Fibroblast of skin of right quadriceps (primary cell): ENCODE measurements at places on chromosomes 3 and 15.
A peak's percentile ranks its signal among the peaks of the same experiment; 100 is the strongest.

- DNase-seq: no peak
Measured at GRCh38 chr3:132657869-132658747, 1.5 kb downstream of the ACAD11 start.

- DNase-seq: peak; percentile 83
Measured at GRCh38 chr3:49199239-49199899, 28.0 kb downstream of the KLHDC8B start.

- DNase-seq: peak; percentile 70
Measured at GRCh38 chr3:108153451-108153981, 62.7 kb upstream of the CD47 start.

DNA sequence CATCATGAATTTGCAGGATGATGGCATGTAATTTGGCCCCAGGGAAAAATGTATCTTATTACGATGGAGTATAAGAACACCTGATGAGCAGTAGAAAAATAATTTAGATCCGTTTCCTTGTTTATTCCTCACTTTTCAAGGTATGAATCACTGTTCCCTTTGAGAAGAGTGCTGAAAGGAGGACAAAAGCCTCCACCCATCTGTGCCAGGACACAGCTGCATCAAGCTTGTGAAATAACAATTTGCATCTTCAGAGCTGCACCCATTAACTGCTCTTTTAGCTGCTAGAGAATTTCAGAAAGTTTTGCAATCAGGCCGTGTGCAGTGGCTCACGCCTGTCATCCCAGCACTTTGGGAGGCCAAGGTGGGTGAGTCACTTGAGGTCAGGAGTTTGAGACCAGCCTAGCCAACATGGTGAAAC, 9.6 kb downstream of the CLDND1 start:
- DNase-seq: peak; percentile 10

GRCh38 chr15:59332009-59332408, 40.7 kb downstream of the MYO1E start:
- no peak for DNase-seq

- no peak for DNase-seq
Measured at GRCh38 chr3:25294169-25294805, 133.8 kb upstream of the RARB start.

DNA sequence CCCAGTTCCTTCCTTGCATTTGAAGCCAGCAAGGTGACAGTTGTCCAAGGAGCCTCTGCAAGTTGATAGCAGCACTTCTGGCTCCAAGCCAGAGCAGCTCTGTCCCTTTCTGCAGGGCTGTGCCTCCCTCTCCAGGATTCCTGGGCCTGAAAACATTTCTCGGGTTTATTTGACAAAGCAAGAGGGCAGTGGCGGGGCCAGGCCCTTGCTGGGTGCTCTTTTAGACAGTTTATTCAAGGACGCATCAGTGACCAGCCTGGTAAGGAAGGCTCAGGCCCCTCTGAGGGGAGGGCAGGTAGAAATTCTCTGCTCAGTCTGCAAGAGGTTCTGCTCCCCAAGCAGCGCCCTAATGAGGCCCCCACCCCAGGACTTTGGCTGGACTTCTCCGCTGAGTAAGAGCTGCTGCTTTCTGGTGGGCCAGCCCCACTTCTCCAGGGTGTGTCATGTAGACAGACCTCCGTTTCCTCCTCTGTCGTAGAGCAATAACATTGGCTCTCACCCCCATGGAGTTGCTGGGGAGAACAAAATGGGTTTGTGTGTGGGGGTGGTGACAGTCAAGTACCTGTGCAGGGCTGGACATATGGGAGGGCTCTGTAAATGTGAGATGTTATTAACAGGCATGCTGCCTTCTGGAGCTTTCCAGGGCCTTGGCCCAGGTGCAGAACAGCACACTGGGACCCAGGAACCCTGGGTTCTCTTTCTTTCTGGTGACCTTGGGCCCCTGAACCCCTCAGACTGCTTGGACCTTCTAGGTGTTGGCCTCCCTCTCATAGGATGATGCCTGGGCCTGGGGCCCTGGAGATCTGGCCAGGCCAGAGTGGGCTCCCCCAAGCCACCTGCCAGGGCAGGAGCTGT, 146.2 kb upstream of the TLE3 start:
- DNase-seq: no peak

- no peak for DNase-seq
Measured at GRCh38 chr3:141419946-141420345, 51.6 kb downstream of the ZBTB38 start.

- peak; percentile 25 for DNase-seq
Measured at GRCh38 chr3:136078421-136079364, 113.2 kb downstream of the PPP2R3A start.

GRCh38 chr3:190728574-190729246, 133.8 kb downstream of the GMNC start:
- DNase-seq: no peak
